ENCODE measurements at places on chromosomes 7 and 10.

DNA sequence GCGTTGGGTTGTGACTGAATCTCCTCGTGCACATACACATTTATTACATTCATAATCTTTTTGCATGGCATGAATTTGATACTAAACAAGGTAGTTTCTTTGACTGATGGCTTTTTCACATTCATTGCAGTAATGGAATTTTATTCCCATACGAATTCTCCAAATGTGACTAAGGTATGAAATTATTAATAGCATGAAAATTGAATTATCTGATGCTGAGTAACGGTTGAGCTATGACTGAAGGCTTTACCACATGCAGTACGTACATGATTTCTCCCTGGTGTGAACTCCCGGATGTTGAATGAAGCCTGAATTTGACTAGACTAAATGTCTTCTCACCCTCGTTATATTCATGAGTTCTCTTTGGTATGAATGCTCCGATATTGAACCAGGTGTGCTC lies 104.4 kb upstream of the C1GALT1 start:
- no peak for DNase-seq

- DNase-seq, result no peak
These were observed 5.6 kb downstream of the TMEM120A start for GRCh38 chr7:75988568-75989499.

GRCh38 chr10:4939224-4940072 lies 23.8 kb upstream of the AKR1C1 start:
- DNase-seq, result peak; percentile 50

GRCh38 chr7:39624935-39625694 lies 1.7 kb downstream of the RALA start:
- no peak for DNase-seq
